CD4-positive, alpha-beta T cell treated with Interleukin-10 for 1 hour (primary cell): ENCODE measurements at places on chromosomes 16 and 17.

GRCh38 chr17:38894276-38894675 lies 24.4 kb downstream of the LASP1 start:
- no peak for DNase-seq

DNA sequence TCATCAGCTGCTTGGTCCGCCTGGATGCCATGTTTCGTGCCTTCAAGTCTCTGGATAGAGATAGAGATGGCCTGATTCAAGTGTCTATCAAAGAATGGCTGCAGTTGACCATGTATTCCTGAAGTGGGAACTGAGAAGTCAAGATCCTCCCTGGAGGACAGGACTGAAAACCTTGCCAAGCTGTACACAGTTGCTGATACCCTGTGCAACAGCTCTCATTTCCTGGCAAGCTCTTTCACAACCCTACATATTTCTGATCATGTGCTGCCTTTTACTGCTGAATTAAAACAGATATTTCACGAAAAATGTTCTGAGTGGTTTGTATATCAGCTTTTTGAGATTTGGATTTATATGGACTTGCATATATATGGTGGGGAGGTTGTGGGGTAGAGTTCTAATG lies 898 bp downstream of the CAPNS2 start:
- no peak for DNase-seq

- DNase-seq: no peak
These were observed 30.3 kb downstream of the CPSF4L start for GRCh38 chr17:73231395-73231794.

DNA sequence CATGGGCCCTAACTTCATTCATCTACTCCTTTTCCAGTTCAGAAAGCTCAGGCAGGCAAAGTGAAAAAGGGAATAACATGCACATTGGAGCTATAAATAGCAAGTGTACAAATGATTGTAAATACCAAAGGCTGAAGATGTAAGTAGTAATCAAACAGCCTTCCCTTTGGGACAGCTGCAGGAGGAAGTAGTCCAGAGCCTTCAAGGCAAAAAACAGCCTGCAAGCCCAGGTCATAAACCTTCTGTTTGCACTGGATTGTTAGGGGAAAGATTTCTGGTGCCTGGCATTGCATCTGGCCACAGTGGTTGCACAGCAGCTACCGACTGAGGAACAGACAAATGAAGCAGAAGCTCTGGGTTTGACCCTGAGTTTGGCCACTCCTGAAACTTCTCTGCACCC lies 98.6 kb upstream of the PMFBP1 start:
- no peak for DNase-seq

GRCh38 chr17:37787055-37787757 lies 42.3 kb upstream of the HNF1B start:
- DNase-seq: no peak

DNA sequence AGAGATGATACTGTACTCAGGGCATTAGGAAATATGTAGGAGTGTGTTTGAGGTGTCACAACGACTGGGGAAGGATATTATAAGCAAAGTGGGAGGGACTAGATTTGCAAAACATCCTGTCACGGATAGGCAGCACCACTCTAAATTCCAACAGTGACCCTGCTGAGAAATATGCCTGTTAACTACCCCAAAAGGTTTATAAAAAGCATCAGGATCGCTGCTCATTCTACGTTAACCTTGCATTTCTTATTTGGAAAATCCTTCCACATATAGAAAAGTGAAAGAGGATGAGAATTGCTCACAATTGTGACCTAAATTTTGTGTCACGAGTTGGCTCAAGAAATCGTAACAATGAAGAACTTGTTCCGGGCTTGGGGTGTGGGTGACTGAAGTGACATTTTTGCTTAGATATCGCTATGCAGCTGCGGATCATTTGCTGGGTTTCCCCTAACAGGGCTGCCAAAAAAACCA lies 51.6 kb downstream of the N4BP1 start:
- DNase-seq: peak; percentile 21

- peak; percentile 81 for DNase-seq
These were observed 64.8 kb upstream of the AMZ2 start for GRCh38 chr17:68182940-68183551.

DNA sequence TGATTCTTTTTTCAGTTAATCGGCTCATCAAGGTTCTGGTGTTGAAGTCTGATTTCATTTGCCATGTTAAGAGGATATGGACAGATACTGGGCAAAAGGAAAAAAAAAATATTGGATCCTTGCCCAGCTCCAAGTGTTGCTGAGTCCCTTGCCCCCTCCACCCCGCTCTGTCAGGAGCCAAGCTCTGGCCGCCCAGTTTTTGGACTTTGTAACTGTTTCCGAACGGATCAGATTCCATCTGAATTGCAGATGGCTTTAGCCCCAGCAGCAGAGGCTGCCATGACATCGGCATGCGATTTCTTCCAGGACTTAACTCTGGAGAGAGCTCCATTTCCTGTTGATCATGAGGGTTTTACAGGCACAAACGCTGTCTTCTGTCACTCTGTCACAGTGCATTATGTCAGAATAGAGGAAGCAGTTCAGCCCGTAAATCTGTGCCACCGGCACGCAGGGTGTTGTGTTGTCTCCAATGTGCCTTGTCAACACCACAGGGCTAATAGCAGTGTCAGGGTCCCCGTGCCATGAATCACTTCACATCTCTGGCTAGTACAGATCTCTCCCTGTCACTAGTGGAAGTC lies 615.6 kb downstream of the MAF start:
- DNase-seq: no peak

- no peak for DNase-seq
These were observed 9.0 kb upstream of the NGFR start for GRCh38 chr17:49486012-49486641.

- DNase-seq: no peak
These were observed 111.4 kb upstream of the CDC42EP4 start for GRCh38 chr17:73423159-73423715.

DNA sequence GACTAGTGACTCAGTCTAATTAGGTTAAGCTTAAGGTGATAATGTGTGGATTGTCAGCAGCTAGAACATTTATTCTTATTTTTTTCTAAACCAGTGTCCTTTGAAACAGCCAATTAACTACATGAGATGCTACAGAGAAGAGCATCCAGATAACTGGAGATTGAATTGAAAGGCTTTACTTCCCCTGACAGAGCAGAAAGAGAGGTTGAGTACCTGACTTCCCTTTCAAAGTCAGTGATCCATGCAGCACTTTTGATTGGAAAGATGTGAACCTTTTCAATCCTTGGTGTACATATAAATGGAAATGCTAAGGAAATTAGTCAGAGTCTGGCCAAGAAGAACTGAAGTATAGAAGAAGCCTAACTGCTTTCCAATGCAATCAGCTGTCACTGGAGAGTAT lies 653.8 kb downstream of the CDH8 start:
- no peak for DNase-seq

DNA sequence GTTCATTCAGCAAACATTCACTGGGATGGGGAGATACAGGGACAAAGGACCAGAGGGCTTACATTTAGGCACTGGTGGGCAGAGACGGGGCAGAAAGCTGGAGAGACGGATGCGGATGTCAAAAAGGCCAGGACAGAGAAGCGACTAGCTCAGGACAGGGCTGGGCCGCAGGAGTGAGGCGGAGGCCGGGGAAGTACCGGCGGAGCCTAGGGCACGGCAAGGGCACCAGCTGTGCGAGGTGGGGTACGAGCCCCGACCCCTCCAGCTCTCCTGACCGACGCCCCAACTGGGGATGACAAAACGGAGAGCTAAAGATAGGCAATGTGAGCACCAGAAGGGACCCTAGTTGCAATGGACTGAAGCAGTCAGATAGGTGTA lies 3.9 kb upstream of the SGCA start:
- DNase-seq: no peak

- no peak for DNase-seq
These were observed 76.9 kb downstream of the RAI1 start for GRCh38 chr17:17757956-17758845.

- no peak for DNase-seq
These were observed 6.3 kb downstream of the CSF3 start for GRCh38 chr17:40021451-40021971.

DNA sequence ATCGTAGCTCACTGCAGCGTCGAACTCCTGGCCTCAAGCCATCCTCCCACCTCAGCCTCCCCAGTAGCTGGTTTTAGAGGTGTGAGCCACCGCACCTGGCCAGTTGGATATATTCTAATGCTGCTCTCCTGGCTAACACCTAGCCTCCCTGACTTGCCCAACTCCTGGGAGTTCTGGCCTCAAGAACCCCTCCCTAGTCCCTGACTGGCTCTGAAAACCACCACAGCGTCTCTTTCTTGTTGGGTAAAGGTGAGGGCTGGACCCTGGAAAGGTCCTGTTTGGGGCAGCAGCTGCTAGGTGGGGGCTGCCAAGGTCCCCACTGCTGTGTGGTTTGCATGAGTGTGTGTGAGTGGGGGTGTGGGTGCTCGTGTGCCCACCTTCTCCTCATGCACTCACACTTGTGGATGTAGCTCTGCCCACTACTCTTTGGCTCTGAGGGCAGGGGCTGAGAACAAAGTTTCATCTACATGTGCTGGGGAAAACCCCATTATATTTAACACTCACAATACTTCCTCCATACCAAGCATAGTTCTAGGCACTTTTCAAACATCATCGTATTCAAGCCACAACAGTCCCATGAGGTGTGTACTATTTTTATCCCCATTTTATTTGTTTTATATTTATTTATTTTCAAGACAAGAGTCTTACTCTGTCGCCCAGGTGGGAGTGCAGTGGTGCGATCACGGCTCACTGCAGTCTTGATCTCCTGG lies 7.1 kb upstream of the SPNS3 start:
- no peak for DNase-seq

GRCh38 chr17:65629234-65629690 lies 67.8 kb upstream of the AXIN2 start:
- no peak for DNase-seq

DNA sequence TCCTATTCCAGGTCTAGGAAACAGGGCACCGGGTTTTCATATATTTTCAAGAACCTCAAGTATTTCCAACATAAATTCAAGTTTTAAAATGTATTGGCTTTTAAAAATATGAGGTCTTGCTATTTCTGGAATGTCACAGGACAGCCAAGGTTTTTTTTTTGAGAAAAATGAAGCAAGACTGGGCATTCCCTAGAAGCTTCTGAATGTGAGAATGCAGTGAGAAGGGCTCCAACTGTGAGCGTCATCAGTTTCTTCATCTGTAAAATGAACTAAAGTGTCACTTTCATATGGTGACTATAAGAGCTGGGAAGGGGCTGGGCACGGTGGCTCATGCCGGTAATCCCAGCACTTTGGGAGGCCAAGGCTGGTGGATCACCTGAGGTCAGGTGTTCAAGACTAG lies 455.8 kb upstream of the MAF start:
- no peak for DNase-seq

DNA sequence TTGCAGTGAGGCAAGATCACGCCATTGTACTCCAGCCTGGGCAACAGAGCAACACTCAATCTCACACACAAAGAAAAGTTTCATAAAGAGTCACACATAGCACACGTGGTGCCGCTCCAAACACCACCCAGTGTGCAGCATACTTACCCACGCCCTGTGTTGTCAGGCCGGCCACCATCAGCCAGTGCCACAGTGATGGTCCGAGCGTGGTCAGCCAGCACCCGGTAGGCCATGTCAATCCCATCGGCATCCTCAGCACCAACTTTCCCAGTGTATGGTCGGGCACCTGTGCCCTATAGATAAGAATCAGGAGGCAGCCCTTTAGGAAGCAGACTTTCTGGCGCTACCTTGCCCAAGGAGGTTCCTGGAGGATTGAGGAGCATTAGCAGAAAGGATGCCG lies 17.7 kb upstream of the EXOSC6 start:
- no peak for DNase-seq

- no peak for DNase-seq
These were observed 258.8 kb downstream of the IRF8 start for GRCh38 chr16:86157616-86158247.

- peak; percentile 7 for DNase-seq
These were observed 47.9 kb downstream of the RABEP1 start for GRCh38 chr17:5329784-5330557.

GRCh38 chr16:1119129-1119528 lies 23.1 kb upstream of the C1QTNF8 start:
- DNase-seq: no peak

DNA sequence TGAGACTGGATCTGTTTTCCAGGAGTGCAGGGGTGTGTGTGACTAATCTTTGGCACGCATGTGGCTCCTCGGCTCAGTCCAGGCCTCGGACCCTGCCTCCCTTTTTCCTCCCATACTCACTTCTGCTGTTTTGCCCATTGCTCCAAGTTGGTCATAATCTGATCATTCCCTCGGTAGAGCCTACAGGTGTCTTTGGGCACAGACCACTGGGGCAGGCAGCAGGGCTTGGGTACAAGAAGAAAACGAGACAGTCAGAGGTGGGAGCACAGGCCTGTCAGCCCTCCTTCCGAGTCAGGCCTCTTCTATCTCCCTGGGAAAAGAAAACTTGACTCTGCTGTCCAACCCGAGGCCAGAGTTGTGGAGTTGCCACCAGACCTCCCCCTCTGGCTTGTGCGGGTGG lies 29.8 kb downstream of the DHX38 start:
- no peak for DNase-seq

DNA sequence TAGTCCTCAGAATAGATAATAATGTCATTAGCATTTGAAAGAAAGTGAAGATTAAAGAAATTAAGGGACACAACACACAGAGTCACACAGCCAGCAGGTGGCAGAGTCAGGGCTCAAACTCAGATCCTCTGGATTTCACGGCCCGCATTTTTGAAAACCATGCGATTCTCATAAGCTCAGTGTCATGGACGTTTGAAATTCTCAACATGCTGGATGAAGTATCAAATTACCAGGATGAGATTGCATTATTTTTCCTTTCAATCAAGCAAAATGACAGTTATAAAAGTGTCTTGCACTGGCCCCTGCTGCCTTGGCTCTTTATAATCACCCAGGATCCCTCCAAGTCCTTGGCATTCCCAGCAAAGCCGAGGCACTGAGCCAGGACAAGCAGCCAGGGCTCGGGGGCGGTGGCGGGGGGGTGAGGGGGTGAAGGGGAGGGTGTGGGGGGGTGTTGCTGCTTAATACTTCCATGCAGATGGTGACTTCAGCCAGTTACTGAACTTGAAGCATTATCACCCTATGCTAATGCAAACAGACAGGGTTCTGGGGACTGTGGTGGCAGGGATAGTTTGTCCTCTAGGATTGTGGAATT lies 6.6 kb upstream of the BMERB1 start:
- DNase-seq: peak; percentile 59

- DNase-seq: no peak
These were observed 13.7 kb downstream of the TIMM22 start for GRCh38 chr17:1010586-1010985.
